NCI-H1436 treated with DMSO at 0.1 percent for 48 hours (cell line): ENCODE measurements at places on chromosomes 7 and 10.

DNA sequence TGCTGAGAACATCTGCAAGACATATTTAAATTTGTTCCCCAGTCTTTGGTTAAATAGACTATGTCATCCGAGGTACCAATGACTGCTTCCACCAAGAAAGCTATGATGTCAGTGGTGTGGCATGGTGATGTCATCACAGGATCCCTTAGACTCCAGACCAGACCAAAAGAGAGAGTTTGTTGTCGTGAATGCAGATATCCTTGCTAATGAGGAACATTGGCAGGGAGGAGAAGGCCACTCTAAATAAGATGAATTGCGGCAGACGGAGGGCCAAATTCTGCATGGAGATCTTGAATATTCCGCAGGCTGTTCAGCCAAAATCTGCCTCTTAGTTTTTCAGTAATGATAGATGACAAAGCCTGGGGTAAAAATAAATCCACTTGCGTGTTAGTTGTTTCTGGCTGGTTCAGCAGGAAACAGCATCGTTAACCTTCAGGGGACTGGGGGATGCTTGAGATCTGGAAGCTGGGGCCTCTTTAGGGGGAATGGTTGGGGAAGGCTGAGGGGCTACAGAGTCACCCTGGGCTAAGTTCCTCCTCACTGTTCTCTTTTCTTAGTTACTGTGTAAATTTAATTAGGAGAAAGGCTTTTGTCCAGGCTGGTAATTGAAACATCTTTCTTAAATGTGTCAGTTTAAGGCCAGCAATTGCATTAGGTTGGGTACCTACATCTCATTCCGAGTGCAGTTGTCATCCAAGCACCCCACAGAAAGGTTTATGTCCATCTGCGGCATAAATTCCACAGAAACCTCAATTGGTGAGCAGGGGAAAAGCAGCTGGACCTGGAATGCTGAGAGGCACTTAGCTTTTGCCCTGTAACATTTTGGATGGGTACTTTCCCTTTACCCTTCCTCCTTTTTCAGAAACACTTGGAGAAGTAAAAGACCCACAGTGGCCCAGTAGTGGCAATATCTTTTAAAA is 11.6 kb upstream of the CAMK1D start:
- no peak for DNase-seq

DNA sequence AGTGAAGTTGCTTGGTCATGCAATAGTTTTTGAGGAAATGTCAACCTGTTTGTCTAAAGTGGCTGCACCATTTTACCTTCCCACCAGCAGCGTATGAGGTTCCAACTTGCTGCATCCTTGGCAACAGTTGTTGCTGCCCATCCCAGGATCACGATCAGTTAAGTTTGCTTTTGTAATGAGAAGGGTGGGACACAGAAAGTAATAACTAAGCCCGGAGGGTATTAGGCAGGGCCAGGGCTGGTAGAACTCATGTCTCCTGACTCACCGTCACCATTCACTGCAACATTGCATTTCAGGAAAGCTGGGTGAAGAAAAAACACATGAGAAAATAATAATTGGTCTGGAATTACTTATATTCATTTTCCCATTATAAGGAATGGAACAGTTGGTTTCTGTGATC is 25.4 kb downstream of the CELF2 start:
- no peak for DNase-seq

DNA sequence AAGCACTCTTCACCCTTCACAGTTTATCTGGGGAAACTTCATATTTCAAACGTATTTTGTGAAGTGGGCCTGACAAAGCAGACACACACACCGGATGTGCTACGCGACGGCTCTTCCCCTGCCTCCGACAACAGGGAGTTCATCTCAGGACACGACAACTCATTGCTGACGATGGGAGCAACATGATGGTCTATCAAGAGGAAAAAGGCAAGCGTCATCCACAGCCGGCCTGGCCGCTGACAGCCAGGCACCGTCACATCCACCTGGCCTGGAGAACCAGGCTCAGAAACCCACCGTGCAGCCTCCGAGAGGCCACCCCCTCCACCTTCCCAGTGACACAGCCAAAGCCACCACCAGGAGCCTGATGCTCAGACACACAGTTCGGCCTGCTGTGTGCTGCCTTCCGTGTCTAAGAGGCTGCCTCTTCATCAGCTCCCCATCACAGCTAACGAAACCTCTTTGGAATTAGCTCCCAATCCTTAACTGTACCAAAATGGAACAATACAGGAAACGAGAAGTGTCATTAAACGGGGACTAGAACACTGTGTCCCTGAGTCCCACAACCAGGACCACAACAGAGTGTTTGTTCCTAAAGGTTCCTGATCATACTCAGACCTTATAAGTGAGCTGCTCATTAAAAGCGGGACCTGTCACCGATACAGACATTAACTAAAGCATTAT is 76.7 kb downstream of the SFMBT2 start:
- DNase-seq: no peak

DNA sequence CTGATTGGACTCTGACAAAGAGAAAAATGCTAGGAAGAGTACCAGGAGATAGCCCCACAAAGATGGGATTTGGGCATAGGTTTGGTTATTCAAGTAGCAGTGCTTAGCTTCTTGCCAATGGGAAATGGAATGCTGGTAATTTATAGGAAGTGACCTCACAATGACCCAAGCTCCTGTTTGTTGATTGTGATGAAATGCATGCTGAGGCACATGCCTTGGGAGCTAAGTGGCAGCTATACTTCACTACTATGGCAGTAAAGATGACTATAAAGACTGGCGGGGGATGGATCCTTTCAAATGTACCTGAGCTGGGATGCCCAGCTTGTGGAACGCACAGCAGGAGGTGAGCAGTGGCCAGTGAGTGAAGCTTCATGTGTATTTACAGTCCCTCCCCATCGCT is 153.8 kb downstream of the ZNF22 start:
- DNase-seq: no peak

GRCh38 chr7:134028853-134029252 is 98.3 kb upstream of the LRGUK start:
- no peak for DNase-seq

DNA sequence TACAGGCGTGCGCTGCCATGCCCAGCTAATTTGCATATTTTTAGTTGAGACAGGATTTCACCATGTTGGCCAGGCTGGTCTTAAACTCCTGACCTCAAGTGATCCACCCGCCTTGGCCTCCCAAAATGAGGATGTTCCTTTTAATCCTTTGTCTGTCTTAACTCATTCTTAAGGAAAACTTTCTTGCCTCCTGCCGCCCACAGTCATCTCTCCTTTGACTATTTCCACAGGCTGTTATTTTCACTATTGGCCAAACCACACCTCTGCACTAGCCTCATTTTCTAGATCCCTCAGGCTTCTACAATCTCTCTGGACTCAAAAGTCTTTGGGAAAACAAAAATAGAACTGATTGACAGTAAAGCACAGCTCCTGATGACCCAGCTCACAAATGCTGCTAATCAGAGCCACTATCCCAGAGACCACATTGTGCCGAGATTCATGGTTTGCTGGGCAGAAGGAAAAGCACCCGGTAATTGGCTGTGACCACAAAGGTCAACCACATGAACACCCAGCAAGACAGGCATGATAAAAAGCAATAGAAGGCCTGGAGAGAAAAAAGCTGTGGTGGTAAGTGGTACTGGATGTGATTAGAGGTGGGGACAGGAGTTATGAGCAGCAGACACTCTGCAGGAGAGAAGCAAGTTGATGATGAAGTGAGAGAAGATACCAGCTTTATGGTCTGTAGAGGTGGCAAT is 44.1 kb upstream of the ZNRF2 start:
- no peak for DNase-seq

- no peak for DNase-seq
Observed at GRCh38 chr10:30819341-30820181, 190.0 kb upstream of the LYZL2 start.

DNA sequence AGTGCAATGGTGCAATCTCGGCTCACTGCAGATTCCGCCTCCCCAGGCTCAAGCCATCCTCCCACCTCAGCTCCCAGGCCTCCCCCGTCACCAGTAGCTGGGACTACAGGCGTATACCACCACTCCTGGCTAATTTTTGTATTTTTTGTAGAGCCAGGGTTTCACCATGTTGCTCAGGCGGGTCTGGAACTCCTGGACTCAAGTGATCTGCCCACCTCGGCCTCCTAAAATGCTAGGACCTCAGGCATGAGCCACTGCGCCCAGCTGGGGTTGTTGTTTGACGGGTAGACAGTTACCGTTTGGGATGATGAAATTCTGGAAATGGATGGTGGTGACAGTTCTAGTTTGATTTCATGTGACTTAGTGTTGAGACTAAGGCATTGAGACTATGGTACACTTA is 15.3 kb downstream of the CALML3 start:
- no peak for DNase-seq

GRCh38 chr7:87223666-87224065 is 4.1 kb upstream of the TMEM243 start:
- no peak for DNase-seq

GRCh38 chr10:16809074-16809718 is 8.0 kb downstream of the RSU1 start:
- DNase-seq: no peak

- DNase-seq: no peak
Observed at GRCh38 chr10:43262397-43262901, 4.4 kb downstream of the RASGEF1A start.

DNA sequence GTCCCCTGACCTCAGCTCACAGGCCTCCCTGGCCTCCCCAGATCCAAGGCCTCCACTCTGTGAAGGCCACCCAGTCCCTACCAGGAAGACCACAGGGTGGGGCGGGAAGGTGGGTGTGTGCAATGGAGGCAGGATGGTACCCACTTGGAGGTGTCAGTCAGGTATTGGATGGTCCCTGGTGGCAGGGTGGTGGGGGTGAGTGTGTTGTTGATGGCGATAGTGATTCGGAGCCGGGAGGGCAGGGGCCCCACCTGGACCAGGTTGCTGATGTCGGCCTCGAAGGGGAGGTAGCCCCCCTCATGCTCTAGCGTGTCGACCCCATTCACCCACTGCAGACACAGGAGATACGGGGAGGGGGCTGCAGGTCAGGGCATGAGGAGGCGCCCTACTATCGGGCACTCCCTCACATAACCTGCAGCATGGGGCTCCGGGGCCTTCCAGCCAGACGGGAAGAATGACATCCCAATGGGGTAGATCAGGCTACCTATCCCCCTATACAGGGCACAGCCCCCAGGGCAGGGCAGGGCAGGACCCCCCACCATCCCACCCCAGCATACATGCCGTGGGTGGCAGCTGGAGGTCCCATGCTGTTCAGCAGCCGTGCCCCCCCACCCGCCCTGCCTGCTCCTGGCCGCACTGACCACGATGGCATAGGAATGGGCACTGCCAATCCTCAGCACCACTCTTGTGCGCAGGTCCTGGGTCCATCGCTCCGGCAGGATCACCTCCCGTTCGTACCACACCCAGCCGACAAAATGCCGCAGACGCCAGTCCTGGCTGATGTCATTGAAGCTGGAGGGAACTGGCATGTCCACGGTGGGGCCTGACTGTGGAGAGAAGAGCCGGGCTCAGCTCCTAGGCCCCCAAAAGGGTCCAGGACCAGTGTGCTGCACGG is 2.2 kb downstream of the GUSB start:
- DNase-seq: no peak

GRCh38 chr10:120607710-120608703 is 151.0 kb downstream of the PLPP4 start:
- DNase-seq: no peak

GRCh38 chr7:35761871-35762677 is 38.8 kb upstream of the SEPTIN7 start:
- DNase-seq: no peak
